SJSA1 (cell line): ENCODE measurements at places on chromosomes 12 and 14. TPM values are rescaled to one million over a fixed set of nuclear protein-coding genes. Genes with fewer than 3 reads are reported as not detected.
A peak's percentile ranks its signal among the peaks of the same experiment; 100 is the strongest.

GRCh38 chr12:6418796-6419195 lies 26.0 kb upstream of the CD27 start:
- DNase-seq: no peak

DNA sequence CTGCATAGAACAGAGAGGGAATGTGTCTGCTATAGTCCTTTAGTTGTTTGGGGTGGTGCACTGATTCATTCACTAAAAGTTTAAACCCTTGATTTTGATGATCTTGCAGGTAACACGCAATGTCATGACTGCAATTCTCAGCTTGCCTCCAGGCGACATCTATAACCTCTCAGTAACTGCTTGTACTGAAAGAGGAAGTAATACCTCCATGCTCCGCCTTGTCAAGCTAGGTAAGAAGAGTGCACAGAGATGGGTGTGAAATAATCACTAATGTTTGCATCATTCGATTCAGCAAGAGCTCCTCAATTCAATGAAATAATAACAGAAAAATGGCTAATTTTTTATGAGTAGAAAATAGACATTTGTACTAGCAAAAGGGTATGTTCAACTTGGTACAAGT lies 203.7 kb downstream of the PTPRO start:
- DNase-seq: no peak

DNA sequence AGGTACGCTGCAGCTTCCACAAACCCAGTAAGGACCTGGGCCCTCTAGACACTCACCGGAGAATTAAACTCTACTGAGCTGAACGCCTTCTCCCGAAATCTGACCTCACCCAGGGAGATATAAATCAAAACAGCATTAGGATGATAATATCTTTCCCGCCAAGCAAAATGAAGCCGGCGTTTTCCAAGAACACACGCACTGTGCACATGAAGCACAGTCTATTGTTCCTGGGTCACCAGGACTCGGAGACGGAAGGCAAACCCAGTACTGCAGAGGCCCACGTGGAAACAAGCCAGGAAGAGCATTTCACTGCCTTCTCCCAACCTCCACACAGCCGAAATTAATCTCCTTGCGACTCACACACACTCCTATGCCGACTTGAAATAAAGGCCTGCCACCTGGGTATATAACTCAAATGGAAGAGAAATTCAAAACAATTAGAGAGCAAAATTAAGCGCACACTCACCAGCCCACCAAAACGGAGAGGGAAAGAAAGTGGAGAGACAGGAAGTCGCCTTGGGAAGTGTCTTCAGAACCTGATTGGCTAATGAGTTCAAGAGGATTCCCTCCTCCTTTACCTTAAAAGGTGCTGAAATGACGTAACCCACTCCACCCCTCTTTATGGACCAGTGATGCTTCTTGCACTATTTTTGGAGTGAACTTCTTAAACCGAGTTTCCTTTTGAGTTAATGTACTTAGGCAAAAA lies at the start of gene CCNB1IP1:
TSS of gene CCNB1IP1 (minus strand) at position 492 of the 706 bp plus-strand sequence. CDS start 16,756 bp downstream, outside the sequence.
- peak; percentile 62 for DNase-seq

- DNase-seq: no peak
Observed at GRCh38 chr12:63915105-63915800, 70.8 kb downstream of the SRGAP1 start.

Gene PPFIBP1
- 52.9 and 86.9 TPM in 2 replicates for total RNA-seq

- no peak for DNase-seq
Observed at GRCh38 chr12:67802731-67803130, 154.2 kb downstream of the DYRK2 start.

- no peak for DNase-seq
Observed at GRCh38 chr12:55719371-55719770, 822 bp upstream of the RDH5 start.

Gene SCAF11
- total RNA-seq: 79.7 and 98.0 TPM in 2 replicates

DNA sequence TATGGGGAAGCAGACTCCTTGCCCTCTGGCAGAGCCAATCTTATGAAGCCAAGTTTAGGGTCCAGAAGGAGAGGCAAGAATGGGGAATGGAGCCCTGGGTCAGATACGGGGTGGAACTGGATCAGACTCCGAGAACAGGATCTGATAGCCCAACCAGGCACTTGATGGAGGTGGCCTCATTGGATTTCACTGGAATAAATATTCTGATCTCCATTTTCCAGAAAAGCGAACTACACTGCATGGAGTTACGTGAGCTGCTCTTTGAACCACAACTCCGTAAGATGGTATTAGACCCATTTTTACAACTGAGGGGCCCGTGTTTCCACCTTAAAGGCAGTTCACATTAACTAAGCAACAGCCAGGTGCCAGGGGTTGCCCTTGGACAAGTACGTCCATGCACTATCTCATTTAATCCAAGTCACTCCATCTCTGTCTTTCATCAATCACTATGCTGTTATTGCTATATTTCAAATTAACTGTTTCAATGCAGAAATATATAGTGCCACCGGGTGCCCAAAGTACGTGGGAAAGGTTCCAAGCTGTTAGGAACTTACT lies 155.2 kb downstream of the BCL11B start:
- DNase-seq: peak; percentile 19
